ENCODE measurements at places on chromosomes 1 and 21. TPM values are rescaled to one million over a fixed set of nuclear protein-coding genes. Genes with fewer than 3 reads are reported as not detected.

The RNF186 gene
- polyA plus RNA-seq, result not detected

The RIPPLY3 gene
- not detected for polyA plus RNA-seq

The ZMYND12 gene
- polyA plus RNA-seq, result 0.49 TPM

The OR10Z1 gene
- polyA plus RNA-seq, result not detected

The RGS13 gene
- 0.04 TPM for polyA plus RNA-seq

The FLG2 gene
- not detected for polyA plus RNA-seq

The COL24A1 gene
- 0.05 TPM for polyA plus RNA-seq

GRCh38 chr1:181184621-181185020 is 96.1 kb downstream of the IER5 start:
- no peak for DNase-seq

- no peak for DNase-seq
Observed at GRCh38 chr1:201493757-201494617, 12.9 kb downstream of the CSRP1 start.

- DNase-seq, result peak; percentile 38
Observed at GRCh38 chr1:229155472-229155871, 115.4 kb upstream of the RAB4A start.

- peak; percentile 46 for DNase-seq
Observed at GRCh38 chr1:228037401-228038386, 30.9 kb downstream of the WNT3A start.

DNA sequence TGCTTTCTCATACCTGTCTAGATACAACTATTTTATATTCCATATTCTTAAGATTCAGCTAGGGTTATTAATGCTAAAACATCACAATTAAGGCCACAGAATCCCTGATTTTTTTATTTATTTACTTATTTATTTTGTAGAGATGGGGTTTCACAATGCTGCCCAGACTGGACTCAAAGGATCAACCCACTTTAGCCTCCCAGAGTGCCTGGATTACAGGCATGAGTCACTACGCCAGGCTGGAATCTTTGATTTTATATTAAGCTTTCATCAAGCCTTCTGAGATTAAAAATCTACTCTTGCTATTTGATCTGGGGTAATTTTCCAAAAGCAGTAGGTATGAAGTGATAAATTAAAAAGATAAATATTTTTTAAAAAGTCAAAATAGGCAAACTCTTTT is 38.9 kb downstream of the MCOLN2 start:
- no peak for DNase-seq

- no peak for DNase-seq
Observed at GRCh38 chr1:39711966-39712340, 20.7 kb upstream of the HPCAL4 start.

GRCh38 chr1:202228484-202229122 is 35.0 kb downstream of the LGR6 start:
- DNase-seq, result no peak

- DNase-seq, result no peak
Observed at GRCh38 chr1:39044762-39045161, 18.6 kb downstream of the NDUFS5 start.

GRCh38 chr1:207702317-207702716 is 49.5 kb upstream of the CD46 start:
- no peak for DNase-seq

DNA sequence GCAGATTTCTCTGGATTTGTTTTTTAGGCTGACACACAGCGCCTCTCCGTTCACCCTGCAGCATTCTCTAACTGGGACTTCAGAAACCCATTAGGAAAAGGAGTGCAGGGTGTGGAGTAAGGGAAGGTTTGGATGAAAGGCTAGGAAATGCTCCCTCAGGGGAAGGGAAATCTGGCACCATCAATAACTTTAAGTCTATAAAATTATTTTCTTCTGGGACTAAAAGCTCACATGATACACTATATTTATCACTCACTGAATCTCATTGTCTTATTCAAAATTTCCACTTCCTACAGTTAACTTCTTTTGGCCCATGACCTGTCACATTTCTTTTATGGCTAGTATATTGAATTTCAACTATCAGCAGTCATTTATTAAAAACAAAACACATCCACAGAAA is 45.8 kb upstream of the HLX start:
- DNase-seq, result no peak

- no peak for DNase-seq
Observed at GRCh38 chr1:44604157-44604955, 69.9 kb downstream of the TMEM53 start.

- DNase-seq, result no peak
Observed at GRCh38 chr21:42406201-42406621, 2.5 kb downstream of the UBASH3A start.

DNA sequence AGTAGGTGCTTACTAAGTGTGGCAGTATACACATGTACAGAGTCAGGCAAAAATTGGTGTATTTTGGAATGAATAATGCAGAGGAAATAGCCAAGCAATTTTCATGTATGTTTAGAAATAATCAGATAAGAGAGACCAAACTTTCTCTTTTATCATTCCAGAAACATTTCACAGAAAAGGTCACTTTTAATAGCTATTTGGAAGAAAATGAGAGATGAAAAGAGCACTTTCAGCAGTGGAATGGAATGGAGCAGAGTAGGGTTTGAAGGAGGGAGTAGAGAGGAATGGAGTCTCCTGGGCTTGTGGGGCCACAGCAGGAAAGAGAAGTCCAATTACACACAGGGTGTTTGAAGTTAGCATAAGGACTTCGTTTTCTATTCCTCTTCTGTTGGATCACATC is 48.8 kb upstream of the GJA5 start:
- no peak for DNase-seq

DNA sequence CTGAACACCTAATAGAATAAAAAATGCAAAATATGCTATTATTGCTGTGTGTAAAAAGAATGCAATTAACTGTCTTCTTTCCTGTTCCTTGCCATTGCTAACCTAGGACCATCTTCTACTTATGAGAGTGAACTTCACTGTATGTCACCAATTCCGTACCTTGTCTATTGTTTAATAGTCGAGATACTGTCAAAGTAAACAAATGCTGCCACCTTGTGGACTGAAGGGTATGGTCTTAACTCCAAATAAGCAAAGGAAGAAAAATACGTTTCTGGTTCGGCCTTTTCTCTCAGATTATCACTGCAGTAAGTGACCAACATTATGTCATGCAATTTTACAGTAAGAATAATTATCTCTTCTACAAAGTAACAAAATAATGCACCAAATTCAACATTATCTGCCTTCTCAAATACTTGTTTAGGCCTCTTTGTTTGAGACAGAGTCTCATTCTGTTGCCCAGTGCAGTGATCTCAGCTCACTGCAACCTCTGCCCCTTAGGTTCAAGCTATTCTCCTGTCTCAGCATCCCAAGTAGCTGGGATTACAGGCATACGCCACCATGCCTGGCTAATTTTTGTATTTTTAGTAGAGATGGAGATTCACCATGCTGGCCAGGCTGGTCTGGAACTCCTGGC is 133.4 kb downstream of the COP1 start:
- no peak for DNase-seq

DNA sequence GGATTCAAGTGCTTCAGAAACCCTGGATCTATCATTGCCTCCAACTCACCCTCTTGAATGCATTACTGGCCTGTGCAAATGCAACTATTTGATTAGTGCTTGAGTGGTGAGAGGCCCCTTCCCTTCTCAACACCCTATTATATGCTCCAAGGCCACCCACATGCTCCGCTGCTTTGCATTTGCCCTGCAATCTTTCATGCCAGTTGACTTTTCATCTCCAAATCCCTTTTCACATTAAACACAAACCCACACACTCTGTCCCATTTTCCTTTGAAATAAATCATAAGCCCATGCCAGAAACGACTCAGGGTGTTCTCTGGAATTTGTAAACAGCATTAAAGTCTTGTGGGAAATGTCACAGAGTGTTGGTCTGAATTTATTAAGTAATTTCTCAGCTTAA is 78.9 kb upstream of the CTTNBP2NL start:
- no peak for DNase-seq

DNA sequence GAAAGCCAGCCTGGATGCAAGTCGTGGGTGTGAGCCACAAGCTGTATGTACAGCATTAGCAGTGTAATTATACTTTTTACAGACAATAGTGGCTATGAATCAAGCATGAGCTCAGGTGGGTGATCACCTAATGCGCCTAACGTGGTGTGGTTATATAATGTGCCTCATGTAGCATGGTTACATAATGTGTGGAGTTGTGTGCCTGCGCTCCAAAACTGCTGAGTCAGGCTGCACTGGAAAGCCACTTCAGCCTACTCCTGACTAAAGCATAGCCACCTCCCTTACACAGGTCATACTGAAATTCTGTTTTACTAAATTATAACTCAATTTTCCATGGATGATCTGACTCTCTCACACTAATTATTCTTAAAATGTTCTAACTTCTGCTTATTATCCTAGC is 69.8 kb downstream of the KCNT2 start:
- no peak for DNase-seq
